ENCODE measurements at places on chromosomes 5 and 9. TPM values are rescaled to one million over a fixed set of nuclear protein-coding genes. Genes with fewer than 3 reads are reported as not detected.

Gene STPG3
- total RNA-seq = not detected

Gene FAM221B
- not detected for total RNA-seq

Gene NOL6
- 17.5 TPM for total RNA-seq

Gene GFRA3
- not detected for total RNA-seq

Gene CNTLN
- 9.9 TPM for total RNA-seq

Gene SKP1
- 479 TPM for total RNA-seq

Gene IFNA2
- not detected for total RNA-seq

Gene TAF1L
- total RNA-seq = under 0.01 TPM
